CD4-positive, alpha-beta memory T cell (primary cell): ENCODE measurements at places on chromosomes 2 and 18. TPM values are rescaled to one million over a fixed set of nuclear protein-coding genes. Genes with fewer than 3 reads are reported as not detected.
A peak's percentile ranks its signal among the peaks of the same experiment; 100 is the strongest.

- no peaks in the 10 kb centered on the region for H3K4me1 ChIP-seq
- H3K4me3 ChIP-seq = no peak overlapping the region
- no peak for DNase-seq
- no peak overlapping the region for H3K27ac ChIP-seq
Observed at GRCh38 chr2:184680825-184681224, 82.5 kb downstream of the ZNF804A start.

- no peaks in the 10 kb centered on the region for H3K36me3 ChIP-seq
- H3K4me1 ChIP-seq = no peaks in the 10 kb centered on the region
- no peak overlapping the region for H3K4me3 ChIP-seq
- DNase-seq = no peak
Observed at GRCh38 chr18:41695441-41695840, 259.6 kb upstream of the PIK3C3 start.

- H3K27ac ChIP-seq = peak overlapping the region; percentile 95
- no peak for DNase-seq
- peaks cover 59% of the 10 kb centered on the region for H3K4me1 ChIP-seq
- H3K4me3 ChIP-seq = peak overlapping the region; percentile 97
- peaks cover 26% of the 10 kb centered on the region for H3K36me3 ChIP-seq
Observed at GRCh38 chr2:27070653-27071276, 689 bp downstream of the OST4 start.

- H3K36me3 ChIP-seq = no peaks in the 10 kb centered on the region
- H3K27ac ChIP-seq = no peak overlapping the region
- H3K27me3 ChIP-seq = no peaks in the 10 kb centered on the region
- no peak overlapping the region for H3K4me3 ChIP-seq
Observed at GRCh38 chr2:5007596-5007995, 684.6 kb upstream of the SOX11 start.

The SLC16A14 gene
- 0.14 TPM for total RNA-seq

DNA sequence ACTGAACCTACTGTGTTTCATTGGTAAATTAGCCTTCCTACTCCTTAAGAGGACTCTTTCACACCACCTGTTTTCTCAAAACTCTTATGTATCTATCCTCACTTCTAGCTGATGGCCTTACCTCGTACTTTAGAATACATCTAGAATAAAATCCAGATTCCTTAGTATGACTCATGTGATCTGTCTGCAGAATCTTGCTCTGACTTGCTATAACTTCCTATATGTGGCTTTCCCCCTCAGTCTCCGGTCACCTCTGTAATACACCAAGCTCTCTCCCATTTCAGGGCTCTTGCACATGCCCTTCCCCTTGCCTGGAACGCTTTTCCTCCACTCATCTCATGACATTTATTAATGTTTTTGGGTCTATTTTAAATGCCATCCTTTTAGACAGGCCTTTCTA, 95.6 kb upstream of the LHCGR start:
- H3K27ac ChIP-seq = no peak overlapping the region
- H3K36me3 ChIP-seq = no peaks in the 10 kb centered on the region
- H3K4me3 ChIP-seq = no peak overlapping the region
- no peaks in the 10 kb centered on the region for H3K27me3 ChIP-seq
